Neural progenitor cell (in vitro differentiated cells): ENCODE measurements at places on chromosomes 1 and 21.

- DNase-seq = no peak
Observed at GRCh38 chr21:33789697-33790096, 125.9 kb downstream of the ATP5PO start.

DNA sequence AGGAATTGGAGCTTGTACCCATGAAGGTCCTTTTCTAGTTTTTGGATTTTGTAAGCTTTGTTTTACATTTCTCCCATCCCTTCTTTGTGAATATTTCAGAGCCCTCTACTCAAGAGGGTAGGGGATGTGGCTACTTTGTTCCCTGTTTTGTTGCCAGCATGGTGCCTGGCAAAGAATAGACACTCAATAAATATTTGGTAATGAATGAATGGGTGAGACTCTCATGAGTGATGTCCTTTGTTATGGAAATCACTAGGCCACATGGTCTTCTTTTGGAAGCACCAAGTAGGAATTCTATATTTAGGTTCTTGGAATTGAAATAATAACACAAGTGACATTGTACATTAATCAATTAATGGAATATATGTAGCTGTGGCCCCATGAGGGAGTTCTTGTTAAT is 26.8 kb upstream of the ATP5PO start:
- DNase-seq = no peak

GRCh38 chr1:89609781-89610456 is 23.0 kb upstream of the LRRC8C start:
- no peak for DNase-seq

- DNase-seq = peak; percentile 71
Observed at GRCh38 chr1:24931468-24932231, 1.6 kb upstream of the RUNX3 start.

DNA sequence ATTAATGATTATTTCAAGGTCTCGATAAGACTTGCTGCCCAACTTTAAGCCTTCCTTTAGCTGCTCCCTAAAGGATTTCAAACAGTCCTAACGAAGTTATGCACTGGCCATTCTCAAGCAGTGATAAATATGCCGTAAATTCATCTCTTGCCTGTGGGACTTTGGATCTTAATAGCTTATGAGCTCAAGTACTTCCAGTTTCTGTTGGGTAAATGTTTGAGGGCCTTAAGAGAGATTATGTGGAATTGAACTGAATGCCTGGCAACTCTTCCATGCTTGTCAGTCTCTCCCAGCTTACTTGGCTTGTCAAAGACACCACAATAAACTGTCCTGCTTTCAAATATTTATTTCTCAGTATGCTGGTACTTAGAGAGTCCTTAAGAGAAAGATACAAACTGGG is 3.5 kb upstream of the OR10J4 start:
- DNase-seq = no peak

GRCh38 chr21:42887326-42887725 is 5.8 kb upstream of the NDUFV3 start:
- no peak for DNase-seq

GRCh38 chr1:3584915-3585314 is 26.4 kb downstream of the MEGF6 start:
- no peak for DNase-seq

DNA sequence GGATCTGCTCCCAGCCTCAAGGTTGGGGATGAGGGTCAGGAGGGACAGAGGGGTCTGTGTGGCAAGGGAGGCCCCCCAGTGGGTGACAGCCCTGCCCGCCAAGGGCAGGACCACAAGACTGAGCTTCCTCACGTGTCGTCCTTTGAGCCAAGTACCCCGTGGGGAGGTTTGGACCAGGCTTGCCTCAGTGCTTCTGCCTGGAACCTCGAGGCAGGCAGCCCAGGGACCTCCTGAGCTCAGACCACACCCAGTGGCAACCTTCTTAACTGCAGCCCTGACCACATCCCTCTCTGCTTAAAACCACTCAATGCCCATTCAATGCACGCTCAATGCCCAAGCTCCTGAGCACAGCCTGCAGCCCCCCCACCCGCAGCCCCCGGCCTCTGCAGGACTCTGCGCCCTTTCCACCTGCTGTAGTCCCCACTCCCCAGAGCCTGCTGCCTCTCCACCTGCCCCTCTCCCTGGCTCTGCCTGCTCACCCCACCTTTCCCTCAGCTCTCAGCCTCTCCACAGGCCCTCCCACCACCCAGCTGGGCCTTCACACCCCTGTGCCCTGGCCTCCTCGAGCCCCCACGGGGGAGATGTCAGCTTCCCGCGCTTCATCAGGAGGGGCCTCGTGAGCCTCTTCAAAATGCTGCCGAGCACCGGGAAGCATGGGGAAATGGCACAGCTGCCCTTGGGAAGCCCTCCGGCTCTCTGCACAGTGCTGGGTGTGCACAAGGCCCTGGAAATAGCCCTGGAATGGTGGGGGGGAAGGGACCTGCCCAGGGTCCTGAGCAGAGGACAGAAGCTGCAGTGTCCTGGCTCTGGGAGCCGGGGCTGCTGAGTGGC is 129.3 kb upstream of the VAMP3 start:
- peak; percentile 38 for DNase-seq

- peak; percentile 0 for DNase-seq
Observed at GRCh38 chr21:44408226-44408625, 47.1 kb upstream of the LRRC3 start.

- DNase-seq = no peak
Observed at GRCh38 chr1:178490136-178490535, 6.6 kb downstream of the CLEC20A start.

DNA sequence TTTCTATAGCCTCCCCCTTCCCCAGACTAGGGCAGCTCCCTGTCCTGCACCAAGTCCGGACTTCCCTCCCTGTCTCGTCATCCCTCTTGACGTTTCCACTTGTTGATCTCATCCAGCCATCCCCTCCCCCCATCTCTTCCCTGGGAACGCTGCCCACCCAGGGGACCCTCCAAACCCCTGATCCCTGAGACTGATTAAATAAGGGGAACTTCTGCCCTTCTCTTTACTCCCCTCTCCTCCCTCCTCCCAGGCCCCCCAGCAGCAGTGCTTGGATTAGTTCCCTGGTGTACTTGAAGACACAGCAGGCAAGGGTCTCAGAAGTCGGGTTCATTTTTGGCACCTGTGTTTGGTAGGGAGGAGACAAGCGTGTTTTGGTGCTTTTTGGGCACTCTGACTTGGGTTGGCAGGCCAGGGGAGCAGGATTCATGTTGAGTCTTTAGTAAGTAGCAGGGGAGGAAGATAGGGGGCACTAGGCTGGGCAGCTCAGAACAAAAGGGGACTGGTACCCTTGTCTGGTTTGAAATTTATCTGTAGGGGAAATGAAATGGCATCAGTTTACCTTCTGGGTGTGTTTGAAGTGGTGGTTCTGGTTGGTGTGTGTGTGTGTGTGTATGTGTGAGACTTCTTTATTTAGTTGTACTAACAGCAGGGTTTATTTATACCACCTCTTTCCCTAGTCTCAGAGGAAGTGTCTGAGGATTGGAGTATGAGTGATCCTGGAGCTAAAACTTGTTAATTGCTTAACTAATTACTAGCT is 11.1 kb downstream of the VANGL2 start:
- peak; percentile 26 for DNase-seq

- DNase-seq = no peak
Observed at GRCh38 chr1:47837866-47838561, 159.2 kb downstream of the TRABD2B start.

DNA sequence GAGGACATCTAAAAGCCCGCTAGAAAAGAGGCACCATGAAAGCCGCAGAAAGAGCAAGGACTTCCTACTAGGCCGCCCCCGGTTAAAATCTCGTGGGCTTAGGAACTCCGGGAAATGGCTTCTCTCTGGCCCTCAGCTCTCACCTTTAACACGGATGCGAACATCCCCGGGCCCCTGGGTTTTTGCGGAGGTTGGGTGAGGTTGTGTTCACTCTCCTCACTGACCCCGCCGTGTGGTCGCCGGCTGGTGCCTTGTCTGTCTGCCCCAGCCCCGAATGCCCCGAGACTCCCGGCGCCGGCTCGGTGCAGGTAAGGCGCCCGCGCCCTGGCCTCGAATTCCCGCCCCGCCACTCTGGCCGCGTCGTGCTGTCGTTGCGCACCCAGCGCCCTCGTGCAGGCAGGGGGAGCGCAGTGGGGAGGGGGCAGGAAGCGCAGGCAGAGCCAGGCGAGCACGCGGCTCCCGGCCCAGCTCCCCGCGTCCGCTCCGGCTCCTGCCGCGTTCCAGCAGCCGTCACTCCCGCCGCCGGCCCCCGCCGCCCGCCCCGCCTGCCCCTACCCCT is at the start of gene SHISAL2A:
SHISAL2A (plus strand) TSS at position 437 of the 559 bp plus-strand sequence. CDS start 326 bp downstream, outside the sequence.
- peak; percentile 79 for DNase-seq

- no peak for DNase-seq
Observed at GRCh38 chr21:43652616-43653015, 6.7 kb downstream of the HSF2BP start.

DNA sequence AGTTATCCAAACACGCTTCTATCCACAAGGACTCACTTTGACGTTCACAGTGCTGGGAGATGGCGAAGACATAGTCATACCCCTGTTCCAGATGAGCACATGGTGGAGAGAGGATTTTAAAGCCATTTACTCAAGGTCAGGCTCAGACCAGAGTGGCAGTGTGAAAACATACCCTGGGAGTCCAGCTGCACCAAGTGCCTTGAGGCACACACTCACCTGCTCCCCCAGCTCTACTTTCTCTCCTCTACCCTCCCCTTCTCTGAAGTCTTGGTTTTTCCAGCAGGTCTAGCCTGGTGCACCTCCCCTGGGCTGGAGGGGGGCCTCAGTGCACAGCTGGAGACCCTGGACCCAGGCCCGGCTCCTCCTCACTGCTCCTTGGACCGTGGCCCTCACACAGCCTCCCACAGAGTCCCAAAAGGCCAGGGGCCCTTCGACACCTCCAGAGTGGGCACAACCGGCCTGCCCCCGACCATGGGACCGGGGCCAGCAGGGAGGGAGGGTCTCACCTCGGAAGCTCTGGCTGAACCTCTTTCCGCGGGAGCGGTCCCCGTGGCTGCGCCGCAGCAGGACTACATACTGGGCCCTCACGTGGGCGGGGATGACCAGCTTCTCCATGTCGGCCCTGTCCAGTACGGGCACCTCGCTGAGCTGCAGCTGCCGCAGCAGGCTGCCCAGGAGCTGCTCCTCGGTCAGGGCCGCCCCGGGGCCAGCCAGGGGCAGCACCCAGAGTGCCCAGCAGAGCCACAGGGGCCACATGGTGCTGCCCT is 452 bp downstream of the LEFTY2 start:
- DNase-seq = no peak

- DNase-seq = peak; percentile 39
Observed at GRCh38 chr1:194117582-194117981, 931.2 kb upstream of the B3GALT2 start.

GRCh38 chr1:77540501-77541161 is 141.8 kb downstream of the ZZZ3 start:
- no peak for DNase-seq

GRCh38 chr1:234659538-234659937 is 49.6 kb upstream of the IRF2BP2 start:
- no peak for DNase-seq

DNA sequence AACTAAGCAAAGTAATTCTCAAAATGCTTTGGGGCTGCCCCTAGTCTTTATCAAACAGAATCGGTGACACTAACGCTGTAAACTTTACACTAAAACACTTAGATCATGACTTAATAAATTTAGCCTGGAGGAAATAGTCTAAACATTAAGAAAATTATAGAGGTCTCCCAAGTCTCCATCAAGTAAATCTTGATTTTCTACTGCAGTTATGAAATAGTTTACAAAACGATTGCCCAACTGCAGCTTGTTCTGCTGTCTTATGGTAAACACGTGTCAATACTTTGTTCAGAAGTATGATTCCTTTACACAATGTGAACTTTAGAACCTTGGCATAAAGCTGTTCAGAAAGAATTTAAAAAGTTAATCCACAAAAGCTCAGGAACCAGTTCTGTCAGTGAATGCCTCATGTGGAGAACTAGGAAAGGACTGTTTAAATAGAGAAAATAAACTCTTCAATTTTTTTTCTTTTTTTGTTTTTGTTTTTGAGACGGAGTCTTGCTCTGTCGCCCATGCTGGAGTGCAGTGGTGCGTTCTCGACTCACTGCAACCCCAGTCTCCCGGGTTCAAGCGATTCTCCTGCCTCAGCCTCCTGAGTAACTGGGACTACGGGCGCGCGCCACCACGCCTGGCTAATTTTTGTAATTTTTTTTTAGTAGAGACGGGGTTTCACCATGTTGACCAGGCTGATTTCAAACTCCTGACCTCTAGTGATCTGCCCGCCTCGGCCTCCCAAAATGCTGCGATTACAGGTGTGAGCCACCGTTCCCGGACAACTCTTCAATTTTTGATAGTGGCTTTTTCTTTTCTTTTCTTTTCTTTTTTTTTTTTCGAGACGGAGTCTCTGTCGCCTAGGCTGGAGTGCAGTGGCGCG is 1.6 kb downstream of the DDI2 start:
- DNase-seq = no peak

GRCh38 chr1:50700214-50700613 is 259.9 kb downstream of the FAF1 start:
- peak; percentile 91 for DNase-seq

DNA sequence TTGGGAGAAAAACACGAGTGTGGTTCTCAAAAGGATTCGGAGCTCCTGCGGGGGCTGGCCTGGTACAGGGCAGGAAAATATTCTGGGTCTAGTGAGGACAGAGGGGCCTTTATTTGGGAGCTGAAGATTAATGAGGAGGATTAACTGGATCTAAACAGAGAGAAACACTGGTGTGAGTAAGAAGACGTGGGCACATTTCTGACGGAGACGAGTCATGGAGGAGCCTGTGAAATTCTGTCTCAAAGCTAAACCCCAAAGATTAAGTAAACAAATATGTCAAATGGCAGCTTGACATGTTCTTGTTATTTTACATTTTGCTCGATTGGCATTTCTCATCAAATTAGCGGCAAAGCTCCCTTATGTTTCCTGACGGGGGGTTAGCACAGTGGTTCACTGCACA is 12.8 kb downstream of the PROK1 start:
- no peak for DNase-seq

GRCh38 chr1:186611156-186611555 is 69.1 kb downstream of the PTGS2 start:
- no peak for DNase-seq

GRCh38 chr1:10598389-10598702 is 123.6 kb downstream of the PEX14 start:
- DNase-seq = no peak

DNA sequence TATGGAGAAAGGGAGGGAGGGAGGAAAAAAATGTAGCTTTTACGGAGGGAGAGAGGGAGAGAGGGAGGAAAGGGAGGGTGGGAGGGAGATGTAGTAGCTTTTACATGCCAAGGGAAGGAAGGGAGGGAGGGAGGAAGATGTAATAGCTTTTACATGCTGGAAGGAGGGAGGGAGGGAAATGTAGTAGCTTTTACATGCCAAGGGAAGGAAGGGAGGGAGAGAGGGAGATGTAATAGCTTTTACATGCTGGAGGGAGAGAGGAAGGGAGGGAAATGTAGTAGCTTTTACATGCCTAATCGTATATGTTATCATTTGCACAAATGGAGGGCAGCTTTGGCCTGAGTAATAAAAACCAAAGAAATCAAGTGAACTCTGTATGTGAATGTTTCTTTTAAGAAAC is 35.6 kb downstream of the EEIG2 start:
- no peak for DNase-seq

GRCh38 chr21:15130751-15131150 is 66.0 kb upstream of the NRIP1 start:
- no peak for DNase-seq

- DNase-seq = no peak
Observed at GRCh38 chr1:203597331-203598090, 29.1 kb upstream of the ATP2B4 start.
